ENCODE measurements at places on chromosomes 6 and 20.

DNA sequence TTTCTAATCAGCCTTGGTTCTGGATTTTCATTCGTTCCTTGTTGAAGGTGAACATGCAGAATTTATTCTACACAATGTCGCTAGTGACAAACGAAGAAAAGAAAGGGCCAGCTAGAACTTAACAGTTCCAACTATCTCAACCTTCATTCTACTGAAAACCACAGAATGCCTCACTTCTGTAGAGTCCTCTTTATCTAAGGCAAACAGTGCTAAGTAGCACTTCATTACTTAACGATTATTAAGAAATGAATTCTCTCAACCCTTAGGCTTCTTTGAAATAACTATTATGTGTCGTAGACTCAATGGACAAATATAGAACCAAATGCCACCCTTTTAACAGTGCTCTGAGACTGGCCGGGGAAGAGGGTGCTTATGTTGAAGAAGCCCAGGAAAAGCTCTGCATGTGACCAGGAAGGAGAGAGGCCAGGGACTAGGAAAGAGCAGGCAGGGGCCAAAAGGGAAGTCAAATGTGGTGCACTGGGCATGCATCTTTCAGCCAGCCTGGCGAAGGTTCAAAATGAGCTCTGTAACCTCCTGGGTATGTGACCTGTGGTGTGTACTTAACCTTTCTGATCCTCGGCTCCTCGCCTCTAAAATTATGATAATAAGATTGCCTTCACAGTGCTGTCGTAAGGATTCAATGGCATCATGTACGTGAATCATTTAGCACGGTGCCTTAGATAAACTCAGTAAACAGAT, 55.4 kb upstream of the BMP2 start:
- no peak for DNase-seq

GRCh38 chr6:116268589-116269293, 11.0 kb downstream of the TSPYL1 start:
- no peak for DNase-seq

GRCh38 chr6:119658917-119659316, 309.4 kb upstream of the MAN1A1 start:
- no peak for DNase-seq

- DNase-seq, result no peak
Observed at GRCh38 chr6:72579865-72580264, 42.0 kb upstream of the KCNQ5 start.

DNA sequence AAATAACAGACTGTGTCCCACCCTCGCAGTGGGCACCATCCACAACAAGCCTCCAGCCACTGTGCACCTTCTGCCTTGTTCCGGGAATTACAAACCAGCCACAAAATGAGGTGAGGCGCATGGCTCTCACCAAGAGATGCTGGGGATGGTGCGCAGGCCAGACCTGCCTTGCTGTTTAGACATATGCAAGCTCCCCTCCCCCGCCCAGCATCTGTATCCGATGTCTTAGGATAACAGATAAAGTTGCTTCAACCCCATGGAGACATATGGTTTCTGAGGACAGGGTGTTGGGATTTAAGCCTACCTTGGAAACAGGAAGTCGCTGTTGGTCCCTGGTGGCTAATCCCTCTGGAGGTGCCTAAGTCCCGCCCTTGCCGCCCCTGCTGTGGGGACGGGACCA, 50.4 kb upstream of the MPC1 start:
- DNase-seq, result no peak

- DNase-seq, result no peak
Observed at GRCh38 chr6:36099869-36100483, 30.3 kb upstream of the MAPK13 start.

- DNase-seq, result no peak
Observed at GRCh38 chr6:77106992-77107391, 356.3 kb downstream of the HTR1B start.

GRCh38 chr6:33324125-33324524, 6.6 kb upstream of the ZBTB22 start:
- no peak for DNase-seq

DNA sequence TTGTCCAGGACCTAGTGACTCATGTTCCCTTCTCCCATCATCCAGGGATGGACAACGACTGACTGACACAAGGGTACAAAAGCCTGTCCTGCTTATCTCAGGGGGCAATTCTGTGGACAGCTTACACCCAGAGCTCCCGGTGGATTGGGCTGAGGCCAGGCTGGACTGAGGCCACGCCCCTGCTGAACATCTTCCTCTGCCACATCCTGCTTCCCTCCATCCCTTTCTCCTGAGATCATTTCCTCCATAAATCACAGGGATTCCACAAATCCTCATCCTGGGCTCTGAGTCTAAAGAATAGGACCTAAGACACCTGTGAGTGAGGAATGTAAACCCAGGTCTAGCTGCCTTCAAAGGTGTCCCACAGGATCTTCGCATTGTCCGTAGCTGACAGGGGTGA, 30.4 kb upstream of the RNF24 start:
- DNase-seq, result no peak

DNA sequence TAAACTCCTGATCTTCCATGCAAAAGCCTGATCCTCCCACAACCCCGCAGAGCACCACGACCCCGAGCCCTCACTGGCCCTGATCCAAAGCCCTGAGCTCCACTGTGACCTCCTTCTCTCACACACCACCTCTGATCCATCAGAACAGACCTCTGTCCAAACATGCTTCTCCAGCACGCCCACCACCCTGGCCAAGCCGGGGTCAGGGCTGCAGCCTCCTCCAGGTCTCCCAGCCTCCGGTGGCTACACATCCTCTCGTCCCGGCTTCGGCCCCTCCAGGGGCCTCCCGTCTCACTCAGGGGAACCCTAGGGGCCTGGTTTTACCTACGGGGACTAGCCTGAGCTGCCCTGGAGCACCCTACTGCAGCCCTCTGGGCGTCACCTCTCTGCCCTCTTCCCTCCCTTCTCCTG, 49.1 kb downstream of the FOXF2 start:
- no peak for DNase-seq

- DNase-seq, result no peak
Observed at GRCh38 chr6:119677384-119677783, 327.8 kb upstream of the MAN1A1 start.

DNA sequence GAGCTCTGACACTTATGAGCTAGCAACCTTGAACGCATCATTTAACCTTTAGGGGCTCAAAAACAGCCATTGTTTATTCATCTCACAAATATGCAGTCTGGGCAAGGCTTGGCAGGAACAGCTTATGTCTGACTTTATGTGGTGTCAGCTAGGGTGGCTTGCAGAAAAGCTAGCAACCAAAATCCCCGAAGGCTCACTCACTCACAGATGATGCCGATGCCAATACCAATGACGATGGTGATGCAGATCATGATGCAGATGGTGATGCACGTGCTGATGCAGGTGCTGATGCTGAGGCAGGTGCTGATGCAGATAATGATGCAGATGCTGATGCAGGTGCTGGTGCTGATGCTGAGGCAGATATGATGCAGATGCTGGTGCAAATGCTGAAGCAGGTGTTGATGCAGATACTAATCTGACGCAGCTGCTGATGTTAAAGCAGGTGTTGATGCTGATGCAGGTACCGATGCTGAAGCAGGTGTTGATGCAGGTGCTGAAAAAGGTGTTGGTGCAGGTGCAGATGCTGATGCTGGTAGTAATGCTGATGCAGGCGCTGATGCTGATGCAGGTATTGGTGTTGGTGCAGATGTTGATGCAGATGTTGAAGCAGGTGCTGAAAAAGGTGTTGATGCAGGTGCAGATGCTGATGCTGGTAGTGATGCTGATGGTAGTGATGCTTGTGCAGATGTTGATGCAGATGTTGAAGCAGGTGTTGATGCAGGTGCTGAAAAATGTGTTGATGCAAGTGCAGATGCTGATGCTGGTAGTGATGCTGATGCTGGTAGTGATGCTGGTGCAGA, 195.6 kb downstream of the NFATC2 start:
- DNase-seq, result no peak

GRCh38 chr6:105728995-105729394, 326.1 kb upstream of the PREP start:
- no peak for DNase-seq

DNA sequence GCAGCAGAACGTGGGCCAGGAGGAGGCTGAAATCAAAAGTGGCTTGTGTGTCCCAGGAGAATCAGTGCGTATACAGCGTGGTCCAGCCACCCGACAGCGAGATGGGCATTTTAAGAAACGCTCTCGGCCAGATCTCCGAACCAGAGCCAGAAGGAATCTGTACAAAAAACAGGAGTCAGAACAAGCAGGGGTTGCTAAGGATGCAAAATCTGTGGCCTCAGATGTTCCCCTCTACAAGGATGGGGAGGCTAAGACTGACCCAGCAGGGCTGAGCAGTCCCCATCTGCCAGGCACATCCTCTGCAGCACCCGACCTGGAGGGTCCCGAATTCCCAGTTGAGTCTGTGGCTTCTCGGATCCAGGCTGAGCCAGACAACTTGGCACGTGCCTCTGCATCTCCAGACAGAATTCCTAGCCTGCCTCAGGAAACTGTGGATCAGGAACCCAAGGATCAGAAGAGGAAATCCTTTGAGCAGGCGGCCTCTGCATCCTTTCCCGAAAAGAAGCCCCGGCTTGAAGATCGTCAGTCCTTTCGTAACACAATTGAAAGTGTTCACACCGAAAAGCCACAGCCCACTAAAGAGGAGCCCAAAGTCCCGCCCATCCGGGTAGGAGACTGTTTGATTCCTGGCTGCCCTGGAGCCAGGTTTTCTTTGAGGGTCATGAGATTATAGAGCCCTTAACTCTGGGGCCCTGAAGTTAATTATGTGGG, 75.3 kb downstream of the ASXL1 start:
- DNase-seq, result no peak

GRCh38 chr6:52059821-52060220, 27.6 kb downstream of the PKHD1 start:
- DNase-seq, result no peak

DNA sequence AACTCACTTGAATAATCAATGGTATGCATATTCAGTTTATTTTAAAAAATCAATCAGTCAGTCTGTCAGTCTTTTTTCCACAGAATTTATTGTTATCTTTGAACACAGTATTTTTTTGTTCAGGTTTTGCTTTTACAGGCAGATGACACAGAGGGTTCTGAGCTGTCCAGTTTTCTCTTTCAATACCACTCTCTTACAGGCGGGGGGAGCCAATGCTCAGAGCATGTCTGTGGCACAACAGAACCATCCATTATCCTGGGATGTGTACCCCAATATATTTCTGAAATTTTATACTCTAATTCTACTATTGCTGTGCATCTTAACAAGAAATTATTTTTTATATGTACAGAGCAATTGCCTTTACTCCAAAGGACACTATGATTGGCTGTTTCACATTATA, 21.2 kb downstream of the ROS1 start:
- no peak for DNase-seq

- DNase-seq, result no peak
Observed at GRCh38 chr6:90202156-90202555, 94.5 kb downstream of the BACH2 start.

DNA sequence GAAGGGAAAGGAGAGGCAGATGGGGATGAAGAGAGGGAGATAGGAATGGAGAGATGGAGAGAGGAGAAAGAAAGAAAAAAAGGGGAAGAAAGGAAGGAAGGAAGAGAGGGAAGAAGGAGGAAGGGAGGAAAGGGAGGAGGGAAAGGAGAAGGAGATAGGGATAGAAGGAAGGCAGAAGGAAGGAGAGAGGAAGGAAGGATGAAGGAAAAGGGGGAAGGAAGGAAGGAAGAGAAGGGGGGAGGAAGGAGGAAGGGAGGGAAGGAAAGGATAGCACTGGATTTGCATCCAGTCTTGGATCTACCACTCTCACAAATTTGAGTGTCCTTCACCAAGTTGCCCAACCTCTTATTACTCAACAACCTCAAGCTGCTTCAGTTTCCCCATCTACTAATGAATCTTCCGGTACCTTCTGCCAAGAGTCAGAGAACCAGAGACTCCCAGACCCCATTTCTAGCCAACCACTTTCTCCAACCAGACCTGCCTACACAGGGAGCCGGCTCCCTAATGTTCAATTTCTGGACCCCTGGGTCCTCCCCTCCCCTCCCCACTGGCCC, 79.7 kb upstream of the FOXP4 start:
- DNase-seq, result no peak

- DNase-seq, result no peak
Observed at GRCh38 chr6:105120570-105120969, 59.2 kb downstream of the POPDC3 start.

All from stimulated activated CD8-positive, alpha-beta memory T cell treated with anti-CD3 and anti-CD28 coated beads, Interleukin-4, amount 100 ng/mL, for 1 hour (primary cell).